ENCODE measurements at places on chromosomes 6 and 20.

GRCh38 chr20:19777981-19778380 is 19.9 kb downstream of the RIN2 start:
- no peak for DNase-seq

GRCh38 chr20:44758247-44759101 is 12.8 kb downstream of the KCNK15 start:
- no peak for DNase-seq

DNA sequence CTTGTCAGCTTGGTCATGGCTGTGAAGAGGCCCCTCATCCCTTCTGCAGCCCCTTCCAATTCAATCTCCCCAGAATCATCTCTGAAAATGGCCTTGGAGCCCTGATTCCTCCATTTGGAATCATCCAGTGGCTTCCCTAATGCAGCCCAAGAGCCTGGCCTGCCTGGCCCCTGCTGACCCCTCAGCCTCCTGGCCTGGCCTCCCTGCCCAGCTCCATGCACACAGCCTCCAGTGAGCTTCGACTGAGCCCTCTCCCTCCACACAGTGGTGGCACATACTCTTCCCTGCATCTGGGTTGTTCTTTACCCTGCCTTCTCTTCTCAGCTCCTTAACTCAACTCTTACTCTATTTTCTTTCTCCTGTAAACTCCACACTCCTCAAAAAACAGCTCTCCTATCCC is 120.9 kb downstream of the ANKRD60 start:
- no peak for DNase-seq

GRCh38 chr6:219641-220198 is 72.6 kb upstream of the DUSP22 start:
- DNase-seq = no peak

DNA sequence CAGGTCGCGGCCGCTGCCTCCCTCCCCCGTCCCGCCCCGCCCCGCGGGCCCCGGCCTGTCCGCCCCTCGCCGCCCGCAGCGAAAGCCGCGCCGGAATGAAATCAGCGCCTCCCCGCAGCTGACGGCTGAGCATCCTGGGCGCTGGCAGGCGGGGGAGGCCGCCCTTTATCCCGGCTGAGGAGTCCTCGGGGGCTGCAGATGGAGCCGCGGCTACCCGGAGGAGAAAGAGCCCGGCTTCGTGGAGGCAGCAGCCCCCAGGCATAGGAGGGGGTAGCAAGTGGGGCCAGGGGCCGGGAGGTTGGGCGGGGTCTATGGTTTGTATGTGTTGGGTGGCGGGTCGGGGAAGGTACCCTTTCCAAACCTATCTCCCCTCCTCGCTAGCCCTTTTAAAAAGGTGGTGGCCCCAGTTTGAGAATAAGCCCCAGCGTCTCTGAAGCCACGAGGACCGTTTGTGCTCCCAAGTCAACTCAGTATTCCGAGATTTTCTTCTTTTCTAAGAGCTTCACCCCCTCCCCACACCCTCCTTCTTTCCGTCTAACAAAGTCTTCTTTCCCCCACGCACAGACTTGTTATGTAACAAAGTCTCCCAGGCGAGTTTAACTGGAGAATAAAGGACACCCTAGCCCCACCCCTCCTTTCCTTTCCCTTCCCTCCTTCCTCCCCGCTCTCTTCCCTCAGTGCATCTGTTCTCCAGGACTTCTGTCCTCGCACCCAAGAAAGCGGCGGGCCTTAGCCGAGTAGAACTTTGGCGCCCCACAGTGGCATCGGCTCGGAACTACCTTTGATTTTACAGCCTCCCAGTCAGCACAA is 11.0 kb downstream of the POU3F2 start:
- peak; percentile 50 for DNase-seq

DNA sequence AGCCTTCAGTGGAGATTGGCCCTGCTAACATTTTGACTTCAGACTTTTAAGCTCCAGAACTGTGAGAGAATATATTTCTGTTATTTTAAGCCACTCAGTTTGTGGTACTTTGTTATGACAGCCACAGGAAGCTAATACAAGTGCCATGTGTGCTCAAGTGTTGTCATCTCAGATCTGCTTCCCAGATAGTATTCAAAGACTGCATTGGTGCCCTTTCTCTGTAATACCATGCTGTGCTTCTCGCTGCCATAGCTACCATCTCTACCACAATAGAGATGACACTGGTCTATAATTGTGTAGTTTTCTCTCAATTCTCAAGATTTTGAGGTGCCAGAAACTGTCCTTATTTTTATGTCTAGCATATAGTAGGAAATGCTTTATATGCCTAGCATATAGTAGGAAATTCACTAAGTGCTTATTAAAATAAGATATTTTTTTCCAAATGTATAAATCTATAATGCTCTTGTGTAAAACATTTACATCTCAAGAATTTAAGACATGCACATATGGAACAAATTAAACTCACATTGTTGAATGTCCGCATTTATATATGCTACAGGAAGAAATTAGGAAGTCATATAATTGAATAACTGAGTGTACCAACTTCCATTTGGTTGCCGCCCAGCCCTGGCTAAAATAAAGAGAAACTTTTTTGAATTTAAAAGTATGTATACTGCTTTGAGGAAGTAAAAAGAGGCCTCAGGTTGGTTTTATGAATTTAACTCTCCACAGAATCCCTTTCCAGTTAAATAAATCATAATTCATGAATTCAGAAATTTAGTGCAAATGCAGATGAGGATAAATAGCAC is 77.6 kb downstream of the TPBG start:
- no peak for DNase-seq

- no peak for DNase-seq
Measured at GRCh38 chr20:31708736-31709534, 13.7 kb downstream of the BCL2L1 start.

- DNase-seq = no peak
Measured at GRCh38 chr20:48703511-48704219, 124.1 kb downstream of the PREX1 start.

DNA sequence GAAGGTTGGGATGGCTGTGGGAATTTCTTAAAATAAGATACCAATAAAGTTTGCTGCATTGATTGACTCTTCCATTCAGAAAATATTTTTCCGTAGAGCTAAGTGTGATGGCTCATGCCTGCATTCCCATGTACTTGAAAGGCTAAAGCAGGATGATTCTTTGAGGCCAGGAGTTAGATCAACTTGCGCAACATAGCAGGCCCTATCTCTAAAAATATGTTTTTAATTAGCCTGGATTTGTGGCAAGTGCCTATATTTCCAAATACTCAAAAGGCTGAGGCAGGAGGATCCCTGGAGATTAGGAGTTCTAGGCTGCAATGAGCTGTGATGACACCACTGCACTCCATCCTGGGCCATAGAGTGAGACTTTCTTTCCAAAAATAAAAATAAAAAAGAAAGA is 431.2 kb upstream of the PTCHD4 start:
- DNase-seq = no peak

DNA sequence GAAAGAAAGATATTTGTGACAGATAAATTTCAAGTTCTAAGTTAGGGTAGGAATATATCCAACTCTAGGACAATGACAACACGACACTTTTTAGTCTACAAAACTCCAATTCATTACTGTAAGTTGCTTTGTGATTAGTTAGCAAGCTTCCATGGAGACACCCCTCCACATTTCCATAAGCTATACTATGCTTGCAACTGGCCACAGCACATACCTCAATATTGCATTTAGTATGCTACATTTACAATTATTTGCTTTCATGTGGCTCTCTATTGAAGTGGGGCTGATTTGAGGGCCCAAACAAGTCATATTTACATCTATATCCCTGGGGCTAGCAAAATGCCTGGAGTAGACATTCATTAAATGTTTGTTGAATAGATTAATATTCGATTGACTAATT is 129.3 kb downstream of the HACE1 start:
- DNase-seq = no peak

- no peak for DNase-seq
Measured at GRCh38 chr6:135572051-135572450, 74.5 kb upstream of the AHI1 start.

GRCh38 chr6:3861424-3861823 is 12.3 kb downstream of the FAM50B start:
- DNase-seq = no peak

DNA sequence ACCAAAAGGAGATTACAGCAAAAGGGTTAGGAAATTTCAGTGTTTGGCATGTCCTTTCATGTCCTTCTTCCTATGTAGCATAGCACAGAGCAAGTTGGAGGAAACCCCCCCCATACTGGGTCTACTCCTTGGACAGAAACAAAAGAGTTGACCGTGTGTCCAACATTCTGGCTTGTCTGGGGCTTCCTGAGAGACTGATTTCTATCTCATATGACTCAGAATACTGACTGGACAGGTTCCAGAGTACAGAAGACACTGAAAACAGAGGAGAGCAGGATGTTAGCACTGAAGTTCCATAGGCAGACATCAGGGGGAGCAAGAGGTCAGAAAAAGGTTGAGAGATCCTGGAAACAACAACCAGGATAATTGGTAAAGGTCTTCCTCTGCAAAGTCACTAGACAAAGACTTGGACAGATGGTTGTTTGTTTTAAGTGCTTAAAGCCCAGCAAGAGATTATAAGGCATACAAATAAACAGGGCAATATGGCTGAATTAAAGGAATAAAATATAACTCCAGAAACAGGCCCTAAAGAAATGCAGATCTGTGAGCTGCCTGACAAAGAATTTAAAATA is 48.4 kb downstream of the USP49 start:
- DNase-seq = peak; percentile 21

GRCh38 chr6:151294561-151295101 is 54.9 kb downstream of the AKAP12 start:
- no peak for DNase-seq

- DNase-seq = no peak
Measured at GRCh38 chr6:160437775-160438174, 89.6 kb downstream of the SLC22A3 start.

DNA sequence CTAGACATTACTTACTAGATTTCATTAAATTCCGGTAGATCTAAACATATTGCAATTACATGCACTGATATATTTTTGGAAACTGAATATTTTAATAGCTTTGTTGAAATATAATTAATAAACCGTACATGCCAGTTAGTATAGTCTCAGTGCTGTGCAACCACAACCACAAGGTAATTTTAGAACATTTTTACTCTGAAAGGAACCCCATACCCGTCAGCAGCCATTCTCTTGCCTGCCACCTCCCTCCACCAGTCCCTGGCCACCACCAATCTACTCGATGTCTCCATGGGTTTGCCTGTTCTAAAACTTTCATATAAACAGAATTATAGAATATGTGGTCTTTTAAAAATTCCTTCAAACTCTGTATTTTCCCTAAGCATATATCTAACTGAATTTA is 293.9 kb downstream of the THBS2 start:
- no peak for DNase-seq

DNA sequence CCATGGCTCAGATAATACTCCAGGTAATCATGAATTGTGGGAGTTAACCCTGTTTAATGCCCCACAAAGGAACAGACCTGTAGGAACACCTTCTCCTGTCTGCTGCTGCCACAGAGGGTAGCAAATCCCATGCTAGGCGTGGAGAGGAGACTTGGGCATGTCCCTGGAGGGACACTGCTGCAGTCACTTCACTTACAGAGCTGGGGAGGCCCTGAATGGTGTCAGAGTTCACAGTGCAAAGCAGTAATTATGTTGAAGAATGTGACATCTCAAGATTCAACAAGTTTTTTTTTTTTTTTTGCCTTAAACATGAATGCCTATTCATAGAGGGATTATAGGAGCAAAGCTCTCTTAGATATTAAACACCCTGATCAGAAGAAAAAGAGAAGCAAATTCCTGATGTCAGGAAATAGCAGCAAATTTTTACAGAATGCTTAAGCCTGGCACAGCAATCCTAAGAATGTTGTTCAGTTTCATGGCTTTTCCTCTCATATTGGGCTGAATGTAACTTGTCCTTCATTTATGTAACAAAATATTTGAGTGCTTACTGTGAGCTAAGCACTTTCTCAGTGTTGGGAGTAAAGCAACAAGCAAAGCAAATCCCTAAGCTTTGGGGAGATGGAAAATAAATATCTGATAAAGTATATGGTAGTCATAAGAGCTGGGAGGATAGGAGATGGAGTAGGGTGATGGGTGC is 45.0 kb downstream of the CARMIL1 start:
- no peak for DNase-seq

GRCh38 chr20:47174456-47175243 is 181.8 kb downstream of the ZMYND8 start:
- DNase-seq = no peak

DNA sequence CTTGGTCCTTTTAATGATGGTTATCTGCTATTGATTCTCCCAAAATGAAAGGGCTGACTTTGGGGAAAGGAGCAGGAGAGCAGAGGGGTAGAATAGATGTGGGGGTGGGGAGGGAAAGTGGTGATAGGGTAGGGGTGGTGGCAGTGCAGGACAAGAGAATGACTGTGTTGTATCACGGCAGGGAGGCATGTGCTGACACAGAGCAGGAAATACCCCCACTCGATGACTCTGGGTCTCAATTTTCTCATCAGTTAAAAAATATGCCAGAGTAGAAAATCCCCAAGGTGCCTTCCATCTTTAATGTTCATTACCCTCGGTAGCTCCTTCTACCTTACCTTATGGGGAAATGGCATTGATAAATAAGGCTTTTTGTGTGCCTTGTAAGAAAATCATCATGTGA is 79.0 kb upstream of the ATXN1 start:
- no peak for DNase-seq

DNA sequence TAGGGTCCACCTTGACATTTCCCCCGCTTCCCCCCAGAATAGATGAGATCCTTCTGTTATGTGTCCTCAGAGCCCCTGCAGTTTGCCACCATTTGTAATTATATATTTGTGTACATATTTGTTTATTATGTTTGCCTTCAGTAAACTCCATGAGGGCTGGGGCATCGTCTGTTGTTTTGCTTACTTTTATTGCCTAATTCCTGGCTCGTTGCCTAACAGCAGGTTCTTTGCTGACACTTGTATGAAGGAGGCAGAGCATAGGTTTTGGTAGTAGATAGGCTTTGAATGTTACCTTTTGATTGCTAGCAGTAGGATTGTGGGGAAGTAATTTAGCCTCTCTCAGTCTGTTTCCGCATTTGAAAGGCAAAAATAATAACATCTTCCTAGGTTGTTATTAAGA is 9.9 kb downstream of the MAP3K4 start:
- no peak for DNase-seq

GRCh38 chr6:42988486-42989020 is 4.2 kb downstream of the PPP2R5D start:
- DNase-seq = no peak

DNA sequence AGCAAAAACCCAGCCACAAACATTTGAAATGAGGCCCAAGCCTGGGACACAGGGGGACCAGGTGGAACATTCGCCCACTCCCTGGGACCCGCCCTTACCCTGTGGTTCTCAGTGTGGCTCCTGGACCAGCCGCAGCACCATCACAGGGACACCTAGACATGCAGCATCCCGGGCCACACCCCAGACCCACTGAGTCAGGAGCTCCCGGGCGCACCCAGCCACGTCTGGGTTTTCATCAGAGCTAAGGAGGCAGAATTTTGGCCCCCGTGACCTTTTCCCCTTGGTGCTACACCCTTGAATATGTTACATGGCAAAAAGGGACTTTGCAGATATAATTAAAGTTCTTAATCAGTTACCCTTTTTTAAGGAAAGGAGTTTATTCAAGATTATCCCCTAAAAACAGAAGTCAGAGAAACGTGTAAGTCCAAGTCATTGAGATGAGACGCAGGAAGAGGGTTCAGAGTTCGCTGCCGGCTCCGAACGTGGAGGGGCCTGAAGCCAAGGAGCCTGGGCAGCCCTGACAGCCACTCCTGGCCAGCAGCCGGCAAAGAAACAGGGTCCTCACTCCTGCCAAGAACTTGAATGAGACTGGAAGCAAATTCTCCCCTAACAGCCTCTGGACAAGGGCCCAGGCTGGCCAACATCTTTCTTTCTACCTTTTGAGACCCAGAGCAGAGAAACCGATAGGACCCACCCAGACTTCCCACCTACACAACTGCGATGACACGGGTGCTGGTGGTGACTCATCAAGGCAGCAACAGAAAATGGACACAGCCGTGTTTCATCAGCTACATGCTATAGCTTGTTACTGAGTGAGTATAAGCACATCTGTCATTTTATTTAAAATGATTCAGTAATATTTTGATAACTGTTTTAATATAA is 25.3 kb downstream of the BFSP1 start:
- DNase-seq = peak; percentile 52

All from stimulated activated CD8-positive, alpha-beta memory T cell treated with anti-CD3 and anti-CD28 coated beads, Interleukin-4, amount 100 ng/mL, for 24 hours (primary cell).